ENCODE measurements at places on chromosomes 2 and 18.

- no peak for DNase-seq
Measured at GRCh38 chr2:190771726-190772125, 108.9 kb upstream of the GLS start.

GRCh38 chr2:13006829-13007717, 290.3 kb downstream of the TRIB2 start:
- DNase-seq, result no peak

GRCh38 chr2:231396058-231396821, 730 bp downstream of the B3GNT7 start:
- no peak for DNase-seq

DNA sequence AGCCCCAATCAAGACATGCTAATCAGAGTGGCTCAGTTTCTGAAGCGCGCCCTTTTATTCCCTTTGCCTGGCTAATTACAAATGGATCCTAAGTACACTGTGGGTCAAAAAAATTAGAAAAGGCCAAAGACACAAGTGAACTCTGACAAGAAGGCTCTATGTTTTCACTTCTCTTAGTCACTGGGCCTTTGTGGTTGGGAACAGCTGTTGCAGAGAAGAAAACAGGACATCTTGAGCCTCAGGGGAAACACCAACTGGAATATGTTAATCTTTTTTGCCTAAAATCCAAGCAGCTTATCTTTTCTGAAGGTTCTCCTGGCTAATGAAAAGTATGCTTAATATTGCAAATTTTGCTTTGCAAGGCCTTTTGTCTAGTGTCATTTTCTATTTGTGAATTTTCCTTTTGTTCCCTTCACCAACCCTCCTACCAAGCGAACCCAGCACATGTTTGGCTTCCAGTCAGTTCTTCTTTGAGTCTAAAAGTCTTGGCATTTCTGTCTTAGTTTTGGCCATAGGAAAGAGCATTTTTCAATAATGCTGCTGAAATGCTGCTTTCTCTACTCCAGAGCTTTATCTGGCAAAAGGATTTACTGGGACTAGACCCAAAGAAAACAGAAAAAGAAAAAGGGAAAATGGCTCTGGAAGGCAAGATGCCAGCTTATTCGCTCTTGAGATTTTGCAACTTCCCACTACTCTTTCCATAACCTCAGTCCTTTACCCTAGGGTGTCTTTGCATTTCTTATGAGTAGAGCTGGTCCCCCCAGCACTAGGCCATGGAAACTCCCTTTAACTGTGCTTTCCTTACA, 440.2 kb upstream of the ST6GAL2 start:
- DNase-seq, result no peak

DNA sequence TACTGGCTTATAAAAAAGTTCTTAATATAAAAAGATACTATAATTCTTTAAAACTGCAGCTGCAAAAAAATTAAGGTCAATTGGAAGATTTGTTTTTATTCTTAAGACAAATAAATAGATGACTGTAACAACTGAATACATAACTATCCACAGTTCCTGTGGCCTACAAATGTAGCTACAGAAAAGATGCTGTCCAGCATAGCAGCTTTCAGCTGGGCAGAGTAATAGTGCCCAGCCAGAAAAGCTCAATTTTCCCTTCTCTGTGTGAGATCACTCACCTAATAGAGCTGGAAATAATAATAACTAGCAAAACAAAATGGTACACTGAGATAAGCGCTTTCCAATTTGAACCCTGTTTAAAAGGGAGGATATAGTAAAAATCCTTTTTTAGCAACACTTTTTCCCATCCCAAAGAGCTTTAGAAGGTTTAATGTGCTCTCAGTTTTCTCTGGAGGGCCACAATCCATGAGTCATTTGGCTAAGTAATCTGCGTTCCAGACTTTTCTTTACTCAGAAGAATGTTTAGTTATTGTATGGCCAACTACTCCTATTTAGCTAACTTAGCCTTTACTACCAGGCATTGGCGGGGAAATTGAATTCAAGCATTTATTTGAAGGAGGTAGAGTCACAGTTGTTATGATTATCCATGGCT, 158.1 kb upstream of the SLC39A10 start:
- no peak for DNase-seq

DNA sequence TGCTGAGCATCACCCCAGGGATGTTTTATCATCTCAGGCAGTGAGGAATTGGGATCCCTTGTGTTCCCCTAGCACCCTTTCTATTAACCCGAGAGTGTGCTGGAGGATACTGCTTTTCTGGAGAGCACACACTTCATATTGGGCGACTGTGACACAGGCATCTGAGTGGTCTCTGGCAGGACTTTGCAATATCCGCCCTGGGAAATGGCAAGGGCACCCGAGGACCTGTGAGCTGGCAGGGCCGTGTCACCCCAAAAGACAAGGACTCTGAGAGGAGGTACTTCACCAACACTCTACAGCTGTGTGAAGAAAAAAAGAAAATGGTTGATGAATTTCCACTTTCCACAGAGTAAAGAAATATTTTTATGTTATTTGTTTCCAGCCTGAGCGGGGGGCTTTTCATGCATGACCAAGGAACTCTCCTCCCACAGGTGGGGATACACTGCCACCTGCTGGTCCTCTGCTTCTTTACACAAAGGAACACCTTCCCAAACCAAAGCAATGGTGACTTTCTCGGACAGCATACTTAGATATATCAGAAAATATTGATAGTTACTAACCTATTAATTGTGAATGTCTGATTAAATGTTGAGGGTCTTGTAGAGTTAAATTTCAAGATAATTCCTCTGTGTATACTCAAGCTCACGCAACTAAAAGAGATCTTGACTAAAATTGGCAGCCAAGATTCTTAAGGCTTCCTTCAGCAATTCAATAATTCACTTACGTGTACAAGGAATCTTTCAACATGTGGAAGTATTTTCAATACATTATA, 45.9 kb upstream of the REG3G start:
- DNase-seq, result no peak

GRCh38 chr2:192267484-192267883, 72.8 kb upstream of the TMEFF2 start:
- DNase-seq, result no peak

DNA sequence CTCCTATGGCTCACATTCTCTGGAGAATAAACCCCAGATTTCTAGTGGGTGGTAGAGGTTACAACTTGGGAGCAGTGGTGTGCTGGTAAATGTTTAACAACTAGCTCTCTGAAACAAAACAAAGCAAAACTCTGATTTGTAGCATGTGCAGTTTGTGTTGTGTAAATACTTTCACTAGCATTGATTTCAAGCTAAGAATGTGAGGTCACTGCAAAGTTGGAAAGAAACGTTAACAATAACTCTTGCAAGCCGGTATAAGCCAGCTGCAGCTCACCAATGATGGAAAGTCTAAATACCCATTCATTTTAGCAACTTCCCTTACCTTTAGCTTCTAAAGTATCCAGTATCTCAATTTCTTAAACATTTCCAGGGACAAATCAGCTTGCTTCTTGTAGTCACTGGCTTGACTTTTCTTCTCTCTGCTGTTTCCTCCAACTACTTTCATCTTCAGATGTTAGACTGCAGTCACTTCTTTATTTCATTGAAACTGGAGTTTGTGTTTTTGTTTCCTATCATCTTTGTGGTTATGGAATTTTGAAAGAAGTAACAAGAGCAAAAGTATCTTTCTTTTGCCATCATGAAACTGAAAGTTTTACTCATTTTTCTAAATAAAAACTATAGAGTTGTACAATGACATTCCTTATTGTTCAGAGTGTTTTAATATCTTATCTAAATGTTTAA, 140.2 kb downstream of the PLCL1 start:
- DNase-seq, result no peak

- no peak for DNase-seq
Measured at GRCh38 chr2:208415255-208415654, 8.7 kb downstream of the PTH2R start.

GRCh38 chr2:108565778-108566375, 31.6 kb downstream of the LIMS1 start:
- DNase-seq, result no peak

- DNase-seq, result no peak
Measured at GRCh38 chr2:12718711-12719399, 2.1 kb downstream of the TRIB2 start.

DNA sequence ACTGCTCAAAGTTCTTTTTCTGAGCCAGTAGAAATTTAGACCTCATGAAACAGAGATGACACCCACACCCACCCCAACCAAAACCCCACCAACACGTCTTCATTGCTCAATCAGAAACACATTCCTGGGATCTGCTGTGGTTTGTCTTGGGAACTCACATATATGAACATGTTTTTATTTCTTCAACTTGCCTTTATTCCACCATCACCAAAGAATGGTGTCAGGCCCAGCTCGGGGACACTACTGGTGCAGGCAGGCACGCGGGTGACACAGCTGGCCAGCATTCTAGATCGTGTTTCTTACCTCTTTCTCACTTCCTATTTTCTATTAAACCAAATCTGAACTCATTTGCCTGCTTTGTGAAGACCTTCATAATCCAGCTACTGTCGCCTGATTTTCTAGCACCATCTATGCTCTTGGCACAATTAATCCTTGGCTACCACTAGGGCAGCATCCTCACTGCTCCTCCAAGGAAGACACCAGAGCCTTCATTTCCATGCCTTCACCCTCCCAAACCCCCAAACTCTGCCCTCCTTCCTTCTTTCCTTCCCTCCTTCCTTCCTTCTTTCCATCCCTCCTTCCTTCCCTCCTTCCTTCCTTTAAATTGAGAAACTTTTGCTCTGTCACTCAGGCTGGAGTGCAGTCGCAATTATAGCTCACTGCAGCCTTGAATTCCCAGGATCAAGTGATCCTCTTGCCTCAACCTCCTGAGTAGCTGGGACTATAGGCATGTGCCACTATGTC, 157.1 kb downstream of the BCL2 start:
- DNase-seq, result no peak

DNA sequence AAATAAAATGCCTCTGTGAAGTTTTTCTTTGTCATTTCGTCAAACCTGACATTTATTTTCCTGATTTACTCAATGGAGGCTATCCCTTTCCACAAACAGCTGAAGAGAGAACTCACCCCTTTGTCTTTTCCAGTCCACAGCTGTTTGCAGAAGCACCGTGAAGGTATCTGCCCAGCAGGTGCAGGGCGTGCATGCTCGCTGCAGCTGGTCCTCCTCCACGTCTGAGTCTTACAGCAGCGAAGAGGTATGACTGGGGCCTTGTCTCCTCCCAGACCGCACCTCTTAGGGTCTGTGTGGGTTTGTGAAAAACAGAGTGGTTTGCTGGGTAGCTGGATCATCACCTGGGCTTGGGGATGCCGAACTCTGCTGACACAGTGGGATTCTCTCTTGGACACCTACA, 9.7 kb downstream of the SPP2 start:
- DNase-seq, result no peak

- DNase-seq, result peak; percentile 82
Measured at GRCh38 chr2:218217360-218218267, 625 bp downstream of the ARPC2 start.

- no peak for DNase-seq
Measured at GRCh38 chr2:27323596-27324285, 844 bp upstream of the MPV17 start.

DNA sequence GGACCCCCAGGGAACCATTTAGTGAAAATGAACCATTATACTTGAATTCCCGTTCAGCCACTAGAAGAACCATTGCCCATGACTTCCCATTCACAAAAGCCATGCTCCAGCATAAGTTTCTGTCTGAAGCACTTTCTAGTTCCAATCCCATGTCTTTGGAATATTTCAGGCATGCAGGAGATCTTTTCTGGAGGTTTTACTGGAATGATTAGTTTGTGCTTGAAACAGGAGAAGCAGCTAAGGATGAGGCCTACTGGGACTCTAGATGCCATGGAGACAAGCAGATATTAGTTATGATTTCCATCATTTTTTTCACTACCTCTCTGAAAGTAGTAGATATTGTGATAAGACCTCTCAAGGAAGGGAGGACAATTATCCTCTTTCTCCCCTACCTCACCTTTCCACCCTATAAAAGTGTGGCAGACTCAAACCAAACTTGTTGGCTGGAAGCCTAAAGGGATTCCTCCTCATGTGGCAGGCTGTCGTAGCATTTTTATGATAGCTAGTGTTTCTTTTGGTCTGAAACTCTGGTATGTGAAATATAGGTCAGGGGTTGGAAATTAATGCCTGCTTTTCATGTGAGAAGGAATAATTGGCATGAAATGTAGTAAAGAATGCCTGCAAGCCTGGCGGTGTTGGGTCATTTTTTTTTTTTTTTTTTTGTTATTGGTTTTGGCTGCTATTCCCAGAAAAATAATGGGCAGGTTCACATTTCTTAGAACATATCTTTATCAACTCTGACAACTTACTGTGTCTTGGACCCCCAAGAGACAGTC, 29.3 kb upstream of the MMADHC start:
- no peak for DNase-seq

DNA sequence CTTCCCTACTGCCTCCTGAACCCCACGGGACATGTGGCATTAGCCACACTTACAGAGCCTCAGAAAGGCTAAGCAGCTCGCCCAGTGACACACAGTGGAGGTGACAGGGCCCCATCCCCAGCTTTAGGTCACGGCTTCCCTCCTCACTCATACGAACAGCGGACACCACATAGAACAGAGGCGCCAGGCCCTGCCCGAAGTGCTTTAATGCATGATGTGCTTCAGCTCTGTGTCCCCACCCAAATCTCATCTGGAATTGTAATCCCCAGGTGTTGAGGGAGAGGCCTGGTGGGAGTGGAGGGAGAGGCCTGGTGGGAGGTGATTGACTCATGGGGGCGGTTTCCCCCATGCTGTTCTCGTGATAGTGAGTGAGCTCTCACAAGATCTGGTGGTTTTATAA, 135.3 kb downstream of the PTGR3 start:
- DNase-seq, result no peak

GRCh38 chr18:3966642-3967358, 488.3 kb downstream of the DLGAP1 start:
- no peak for DNase-seq

DNA sequence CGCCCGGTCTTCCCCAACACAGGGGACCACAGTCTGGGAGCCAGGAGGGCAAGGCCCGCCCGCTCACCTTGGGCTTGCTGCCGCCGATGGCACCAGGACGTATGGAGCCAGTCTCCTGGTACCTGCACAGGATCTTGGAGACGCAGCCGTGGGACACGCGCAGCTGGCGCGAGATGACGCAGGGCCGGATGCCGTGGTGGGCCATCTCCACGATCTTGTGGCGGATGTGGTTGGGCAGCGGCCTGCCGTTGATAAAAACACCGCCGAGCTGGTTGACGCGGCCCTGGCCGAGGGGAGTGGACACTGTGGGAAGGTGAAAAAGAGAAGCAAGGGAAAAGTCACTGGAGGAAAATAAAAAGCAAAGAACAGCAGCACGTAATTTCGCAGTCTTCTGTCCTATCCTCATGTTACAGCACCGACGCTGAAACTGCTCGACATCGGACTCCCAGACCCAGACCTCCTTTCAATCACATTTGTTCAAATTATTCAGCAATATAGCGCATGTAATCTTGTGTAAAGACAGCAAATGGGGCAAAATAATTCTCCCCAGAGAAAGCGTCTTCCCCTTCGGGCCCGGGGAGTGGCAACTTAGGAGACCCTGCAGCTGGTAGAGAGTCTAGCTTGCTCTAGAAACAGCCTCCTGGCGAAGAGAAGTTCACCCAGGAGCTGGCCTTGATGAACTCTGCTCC, 1.7 kb downstream of the PAX3 start:
- DNase-seq, result no peak

DNA sequence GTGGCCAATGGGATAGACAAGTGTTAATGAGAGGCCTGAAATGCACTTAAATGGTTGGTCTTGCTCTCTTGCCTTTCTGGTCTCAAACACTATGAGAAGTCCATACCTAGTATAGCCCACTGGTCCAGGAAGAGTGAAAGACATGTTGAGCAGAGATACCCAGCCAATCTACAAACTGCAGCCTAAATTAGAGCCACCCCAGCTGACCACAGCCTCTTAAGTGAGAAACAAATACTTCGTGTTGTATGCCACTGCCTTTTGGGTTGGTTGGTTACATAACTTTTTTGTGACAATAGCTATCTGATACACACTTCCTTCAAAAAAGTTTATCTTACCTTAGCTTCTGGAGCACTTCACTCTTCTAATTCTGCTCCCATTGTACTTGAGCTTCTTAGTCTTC, 8.8 kb upstream of the EXOC6B start:
- DNase-seq, result no peak

All from Peyer's patch (tissue), 4 donors.